ENCODE measurements at places on chromosomes 4 and X.

DNA sequence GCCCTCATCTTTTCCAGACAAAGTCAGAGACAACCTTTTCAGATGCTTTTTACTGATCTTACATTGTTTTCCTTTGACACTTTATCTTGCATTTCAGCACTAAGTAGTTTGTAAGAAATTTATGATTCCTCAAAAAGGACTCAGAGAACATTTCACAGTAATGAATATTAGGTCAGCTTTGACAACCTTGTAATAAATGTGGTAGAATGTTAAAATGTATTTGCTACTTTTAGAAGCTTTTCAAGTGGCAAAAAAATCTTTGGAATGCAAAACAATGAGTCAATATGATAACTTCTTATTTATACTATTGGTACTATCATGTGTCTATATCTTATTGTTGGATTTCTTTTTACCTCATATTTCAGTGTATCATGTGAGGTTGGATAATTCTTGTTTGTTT lies 146.2 kb upstream of the FAT4 start:
- no peak for DNase-seq

DNA sequence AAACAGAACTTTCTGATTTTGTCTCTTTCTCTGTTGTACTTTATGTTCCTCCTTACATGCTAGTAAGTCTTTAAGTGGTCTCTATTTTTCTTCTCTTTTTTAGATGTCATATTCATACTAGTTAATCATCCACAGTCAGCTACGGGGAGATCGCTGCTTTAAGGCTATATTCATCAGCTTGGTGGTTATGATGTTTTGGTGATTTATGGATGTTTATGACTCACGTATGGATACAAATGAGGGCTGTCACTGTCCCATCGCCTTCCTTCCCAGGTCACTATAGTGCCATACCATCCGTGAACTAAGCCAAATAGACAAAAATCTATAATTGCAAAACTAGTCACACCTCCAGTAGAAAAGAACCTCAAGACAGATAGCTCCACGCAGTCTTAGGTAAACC lies 296.8 kb upstream of the AADAT start:
- no peak for DNase-seq

GRCh38 chr4:15400226-15400625 lies 27.6 kb upstream of the C1QTNF7 start:
- DNase-seq = no peak

- no peak for DNase-seq
These were observed 324.0 kb downstream of the DHRSX start for GRCh38 chrX:2176733-2177132.
